ENCODE measurements at places on chromosomes 12 and 14.

DNA sequence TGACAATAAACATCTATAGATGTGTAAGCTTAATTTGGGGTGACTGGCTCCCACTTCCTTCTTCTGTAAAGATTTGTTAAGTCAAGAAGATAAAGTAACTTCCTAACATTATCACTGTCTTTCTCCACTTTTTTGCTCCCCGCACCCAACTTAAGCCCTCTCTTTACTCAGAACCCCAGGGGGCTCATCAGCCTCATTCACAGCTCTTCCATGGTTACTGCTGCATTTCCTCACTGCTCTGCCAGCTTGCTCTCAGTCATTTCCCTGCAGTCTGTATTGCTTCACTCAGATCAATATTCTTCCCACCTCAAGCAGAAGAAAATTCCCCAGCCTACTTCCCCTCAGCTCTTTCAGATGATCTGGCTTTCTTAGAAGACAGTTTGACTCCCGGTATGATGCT is 102.0 kb downstream of the PIK3C2G start:
- DNase-seq = peak; percentile 23

GRCh38 chr12:87679251-87679650 is 349.9 kb downstream of the C12orf50 start:
- no peak for DNase-seq

DNA sequence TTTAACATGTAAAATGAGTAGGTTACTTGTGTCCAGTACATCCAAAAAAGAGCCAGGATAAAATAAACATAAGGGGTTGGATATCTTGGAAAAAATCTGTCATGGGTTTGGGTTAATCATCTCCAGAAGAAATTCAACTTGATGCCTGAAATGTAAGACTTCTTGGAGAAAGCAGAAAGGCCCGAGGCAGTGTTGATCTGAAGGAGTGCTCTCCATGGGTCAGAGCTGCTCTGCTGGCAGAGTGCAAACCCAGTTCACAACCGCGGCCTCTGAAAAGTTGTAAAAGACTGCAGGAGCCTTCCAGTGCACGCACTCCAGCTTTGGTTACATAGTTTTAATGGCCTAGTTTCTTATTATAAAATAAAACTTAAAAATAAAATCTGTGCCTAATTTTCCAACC is 97.3 kb upstream of the ALX1 start:
- DNase-seq = no peak

DNA sequence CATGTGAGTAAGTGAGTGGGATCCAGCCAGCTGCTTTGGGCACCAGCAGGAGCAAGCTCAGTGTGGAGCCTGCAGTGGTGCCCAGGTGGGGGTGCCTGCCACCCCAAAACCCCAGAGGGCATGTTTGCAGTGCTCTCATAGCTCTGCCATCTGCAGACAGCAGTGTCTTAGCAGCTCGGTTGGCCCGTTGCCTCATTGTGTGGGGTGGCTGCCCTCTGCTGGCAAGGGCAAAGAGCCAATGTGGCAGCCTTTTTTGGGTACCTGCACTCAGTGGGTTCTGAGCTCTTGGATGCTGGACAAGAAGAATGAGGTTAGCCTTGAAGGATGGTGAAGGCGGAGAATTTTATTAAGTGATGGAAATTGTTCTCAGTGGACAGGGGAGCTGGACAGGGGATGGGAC is 52.3 kb downstream of the NEUROD4 start:
- peak; percentile 50 for DNase-seq

DNA sequence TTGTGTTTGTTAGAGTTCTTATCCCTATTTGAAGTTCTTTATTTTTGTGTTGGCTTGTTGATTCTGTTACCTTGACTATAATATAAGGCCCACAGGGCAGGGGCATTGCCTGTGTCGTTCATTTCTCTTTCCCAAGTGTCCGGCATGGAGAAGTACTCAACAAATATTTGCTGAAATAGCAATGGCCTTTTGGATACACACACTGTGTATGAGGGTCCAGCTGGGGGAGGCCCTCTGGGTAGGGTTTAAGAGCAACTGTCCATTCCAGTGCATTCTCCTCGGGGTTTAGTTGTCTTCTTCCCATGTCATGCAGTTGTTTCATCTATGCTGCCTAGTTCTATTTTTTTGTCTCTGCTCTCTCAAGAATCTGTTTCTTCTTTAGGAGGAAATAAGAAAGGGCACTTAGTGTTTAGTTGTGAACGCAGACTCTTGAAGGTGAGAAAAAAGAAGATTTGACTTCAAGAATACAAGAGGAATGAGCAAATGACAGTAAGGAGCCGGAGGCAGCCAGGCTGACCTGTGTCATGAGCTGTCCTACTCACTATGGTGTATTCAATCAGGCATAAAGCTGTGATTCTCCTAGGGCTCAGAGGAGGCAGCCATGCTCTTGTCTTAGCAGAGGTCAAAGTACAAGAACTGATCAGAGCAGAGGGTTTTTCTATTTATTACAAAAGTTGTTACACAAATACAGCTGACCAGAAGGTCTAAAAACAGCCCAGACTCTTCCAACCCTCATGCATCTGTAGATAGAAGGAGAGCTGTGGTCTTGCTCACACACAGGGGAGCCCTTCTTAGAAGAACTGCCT is 10.2 kb downstream of the ERG28 start:
- DNase-seq = no peak
